ENCODE measurements at places on chromosomes 1 and 21. TPM values are rescaled to one million over a fixed set of nuclear protein-coding genes. Genes with fewer than 3 reads are reported as not detected.

DNA sequence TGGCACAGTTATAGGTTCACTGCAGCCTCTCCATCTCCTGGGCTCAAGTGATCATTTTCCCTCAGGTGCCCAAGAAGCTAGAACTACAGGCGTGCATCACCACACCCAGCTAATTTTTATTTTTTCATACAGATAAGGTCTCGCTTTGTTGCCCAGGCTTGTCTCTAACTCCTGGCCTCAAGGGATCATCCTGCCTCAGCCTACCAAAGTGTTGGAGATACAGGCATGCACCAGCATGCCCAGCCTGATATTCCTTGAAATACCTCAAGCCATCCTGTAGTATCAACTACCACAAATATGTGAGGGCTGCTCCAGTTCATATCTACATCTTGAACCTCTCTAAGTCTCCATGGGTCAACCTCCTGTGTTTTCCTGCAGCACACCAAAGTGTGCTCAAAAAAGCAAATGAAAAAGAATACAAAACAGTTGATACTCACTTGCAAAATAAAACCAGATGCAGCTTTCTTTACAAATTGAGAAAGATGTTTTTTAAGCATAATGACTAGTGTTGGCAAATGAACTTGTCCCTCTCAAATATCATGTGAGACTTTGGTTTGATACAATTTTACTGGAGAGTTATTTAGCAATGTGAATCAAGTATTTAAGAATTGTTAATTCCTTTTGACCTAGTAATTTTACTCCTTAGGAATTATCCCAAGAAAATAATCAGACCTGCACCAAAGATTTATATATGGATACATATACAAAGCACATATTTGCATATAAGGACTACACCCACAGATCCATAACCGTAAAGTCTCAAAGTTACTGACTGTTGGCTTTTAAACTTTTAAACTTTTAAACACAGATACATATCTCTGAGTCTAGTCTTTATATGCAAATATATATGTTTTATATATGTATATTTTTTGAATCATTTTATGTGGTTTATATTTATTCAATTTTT lies 197.7 kb downstream of the NRIP1 start:
- no peak overlapping the region for H3K4me3 ChIP-seq
- H3K27me3 ChIP-seq: no peaks in the 10 kb centered on the region
- H3K27ac ChIP-seq: no peak overlapping the region
- no peaks in the 10 kb centered on the region for H3K36me3 ChIP-seq
- DNase-seq: no peak

GRCh38 chr1:111563619-111564018 lies 56.0 kb upstream of the RAP1A start:
- no peaks in the 10 kb centered on the region for H3K36me3 ChIP-seq
- no peaks in the 10 kb centered on the region for H3K27me3 ChIP-seq
- peaks cover 16% of the 10 kb centered on the region for H3K4me1 ChIP-seq
- no peak overlapping the region for H3K27ac ChIP-seq

GRCh38 chr1:172431721-172432192 lies 11.3 kb downstream of the C1orf105 start:
- H3K27me3 ChIP-seq: no peaks in the 10 kb centered on the region
- peak; percentile 98 for DNase-seq
- peak overlapping the region; percentile 66 for H3K27ac ChIP-seq
- H3K36me3 ChIP-seq: no peaks in the 10 kb centered on the region

GRCh38 chr1:154845174-154845573 lies 24.9 kb downstream of the KCNN3 start:
- H3K27ac ChIP-seq: no peak overlapping the region
- H3K27me3 ChIP-seq: peaks cover 17% of the 10 kb centered on the region
- no peak for DNase-seq
- H3K4me1 ChIP-seq: no peaks in the 10 kb centered on the region
- no peaks in the 10 kb centered on the region for H3K36me3 ChIP-seq
- no peak overlapping the region for H3K4me3 ChIP-seq

- no peak overlapping the region for H3K4me3 ChIP-seq
- no peaks in the 10 kb centered on the region for H3K4me1 ChIP-seq
- no peaks in the 10 kb centered on the region for H3K27me3 ChIP-seq
- no peaks in the 10 kb centered on the region for H3K36me3 ChIP-seq
- no peak for DNase-seq
- no peak overlapping the region for H3K27ac ChIP-seq
Observed at GRCh38 chr1:111290104-111290503, 547 bp upstream of the CHIA start.

Gene TRAF3IP3
- not detected for total RNA-seq

- H3K27me3 ChIP-seq: no peaks in the 10 kb centered on the region
- H3K36me3 ChIP-seq: no peaks in the 10 kb centered on the region
- H3K4me3 ChIP-seq: peak overlapping the region; percentile 8
- peak; percentile 33 for DNase-seq
- H3K4me1 ChIP-seq: peaks cover 20% of the 10 kb centered on the region
Observed at GRCh38 chr1:2493691-2494322, 17.7 kb downstream of the PLCH2 start.

- no peaks in the 10 kb centered on the region for H3K36me3 ChIP-seq
- peaks cover 10% of the 10 kb centered on the region for H3K4me1 ChIP-seq
- peak; percentile 46 for DNase-seq
Observed at GRCh38 chr1:40783001-40783905, at the start of gene KCNQ4. Gene KCNQ4, plus strand, starts transcription at chr1:40783787. Its CDS starts 307 bp downstream, at chr1:40784094.

DNA sequence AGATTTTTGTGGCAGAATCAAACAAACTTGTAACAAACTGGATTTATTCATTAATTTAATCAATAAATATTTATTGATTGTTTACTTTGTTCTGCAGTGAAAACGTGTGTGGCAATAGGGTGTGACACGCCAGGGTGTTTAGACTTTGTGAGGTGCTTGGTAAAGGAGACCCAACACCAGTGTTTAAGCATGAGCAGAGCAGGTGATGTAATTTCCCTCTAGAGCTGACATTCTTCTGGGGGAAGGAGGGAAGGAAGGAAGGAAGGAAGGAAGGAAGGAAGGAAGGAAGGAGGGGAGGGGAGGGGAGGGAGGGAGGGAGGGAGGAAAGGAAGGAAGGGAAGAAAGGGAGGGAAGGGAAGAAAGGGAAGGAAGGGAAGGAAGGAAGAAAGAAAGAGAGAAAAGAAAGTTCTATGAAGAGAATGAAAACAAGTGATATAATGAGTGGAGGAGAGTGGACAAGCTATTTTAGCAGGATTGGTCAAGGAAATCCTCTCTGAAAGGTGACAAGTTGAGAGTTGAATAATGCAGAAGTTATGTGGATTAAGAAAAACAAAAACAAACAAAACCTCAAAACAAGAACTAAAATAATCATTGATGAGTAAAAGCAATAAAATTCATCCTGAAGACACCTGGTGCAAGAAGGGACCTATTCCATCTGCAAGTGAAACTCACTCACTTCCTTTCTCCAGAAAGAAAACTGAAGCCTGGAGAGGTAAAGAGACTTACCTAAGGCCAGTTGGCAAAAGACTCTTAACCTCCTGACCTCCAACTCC lies 60.8 kb downstream of the TSEN15 start:
- no peaks in the 10 kb centered on the region for H3K27me3 ChIP-seq
- H3K4me3 ChIP-seq: no peak overlapping the region
- no peaks in the 10 kb centered on the region for H3K4me1 ChIP-seq
- H3K27ac ChIP-seq: no peak overlapping the region

DNA sequence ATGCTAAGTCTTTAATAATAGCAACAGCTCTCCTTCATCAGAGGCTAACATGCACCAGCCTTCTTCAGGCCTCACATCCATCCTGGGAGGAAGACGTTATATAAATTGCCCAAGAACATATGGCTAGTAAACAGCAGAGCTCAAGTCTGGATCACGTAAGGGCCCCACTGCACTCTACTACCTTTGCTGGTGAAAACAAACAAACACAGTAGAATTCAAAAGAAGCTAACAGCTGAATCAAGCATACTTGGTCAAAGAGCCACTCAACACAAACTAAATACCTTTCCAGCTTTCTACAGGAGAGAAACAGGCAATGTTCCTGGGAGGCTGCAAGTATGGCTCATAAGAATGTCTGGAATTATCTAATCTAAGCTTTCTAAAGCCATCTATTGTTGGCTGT lies 66.0 kb downstream of the WLS start:
- H3K4me1 ChIP-seq: no peaks in the 10 kb centered on the region
- H3K36me3 ChIP-seq: no peaks in the 10 kb centered on the region
- no peak overlapping the region for H3K27ac ChIP-seq
- H3K4me3 ChIP-seq: no peak overlapping the region

DNA sequence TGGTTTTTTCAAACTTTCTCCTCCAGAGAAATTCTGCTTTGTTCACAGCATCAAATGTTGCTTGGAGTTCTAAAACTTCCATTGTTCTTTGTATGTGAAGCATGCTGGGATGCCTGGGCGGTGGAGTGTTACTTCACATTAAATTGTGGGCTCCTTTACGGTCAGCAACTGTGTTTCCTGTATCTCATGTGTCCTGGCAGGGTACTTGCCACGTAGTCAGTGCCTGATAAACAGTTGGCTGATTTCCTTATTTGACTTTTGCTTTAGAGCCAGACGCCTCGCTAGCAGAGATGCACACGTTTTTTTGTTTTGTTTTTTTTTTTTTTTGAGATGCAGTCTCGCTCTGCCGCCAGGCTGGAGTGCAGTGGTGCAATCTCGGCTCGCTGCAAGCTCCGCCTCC lies 96.7 kb downstream of the UCK2 start:
- H3K36me3 ChIP-seq: no peaks in the 10 kb centered on the region
- no peak for DNase-seq
- H3K4me1 ChIP-seq: no peaks in the 10 kb centered on the region
- no peak overlapping the region for H3K4me3 ChIP-seq
- no peak overlapping the region for H3K27ac ChIP-seq

- H3K36me3 ChIP-seq: no peaks in the 10 kb centered on the region
- peak; percentile 69 for DNase-seq
- H3K4me3 ChIP-seq: peak within 1 kb of the TSS; percentile 73
Observed at GRCh38 chr1:156295391-156295947, at the start of gene GLMP. Gene GLMP, minus strand, starts transcription at chr1:156295679. Its CDS starts 34 bp downstream, at chr1:156295645.

Gene TNNI3K
- not detected for total RNA-seq

DNA sequence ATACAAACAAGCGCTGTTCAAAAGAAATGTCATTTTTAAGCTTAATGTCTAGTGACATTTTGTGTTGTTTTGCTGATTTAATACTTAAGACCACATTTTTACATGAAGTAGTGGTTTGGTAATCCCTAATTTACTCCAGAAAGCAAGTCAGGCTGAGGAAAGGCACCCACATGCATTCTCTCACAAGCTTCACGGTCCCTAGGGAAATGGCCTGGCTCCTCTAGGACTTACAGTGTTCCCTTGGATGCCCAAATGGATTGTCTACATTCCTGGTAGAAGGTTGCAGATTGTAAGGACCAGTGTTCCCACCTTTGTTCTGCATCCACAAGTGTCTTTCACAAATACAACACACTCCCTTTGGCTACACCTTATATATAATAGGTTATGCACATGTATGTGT lies 9.5 kb downstream of the GPSM2 start:
- peaks cover 4% of the 10 kb centered on the region for H3K4me1 ChIP-seq
- H3K27me3 ChIP-seq: no peaks in the 10 kb centered on the region
- no peak for DNase-seq
- H3K4me3 ChIP-seq: no peak overlapping the region
- no peak overlapping the region for H3K27ac ChIP-seq

- H3K27ac ChIP-seq: no peak overlapping the region
- no peak overlapping the region for H3K4me3 ChIP-seq
- H3K27me3 ChIP-seq: no peaks in the 10 kb centered on the region
- DNase-seq: no peak
Observed at GRCh38 chr1:17338706-17339493, 30.9 kb downstream of the PADI4 start.

Gene PADI1
- total RNA-seq: 0.73 TPM
